HFFc6 (cell line): ENCODE measurements at places on chromosomes 3 and 15.

DNA sequence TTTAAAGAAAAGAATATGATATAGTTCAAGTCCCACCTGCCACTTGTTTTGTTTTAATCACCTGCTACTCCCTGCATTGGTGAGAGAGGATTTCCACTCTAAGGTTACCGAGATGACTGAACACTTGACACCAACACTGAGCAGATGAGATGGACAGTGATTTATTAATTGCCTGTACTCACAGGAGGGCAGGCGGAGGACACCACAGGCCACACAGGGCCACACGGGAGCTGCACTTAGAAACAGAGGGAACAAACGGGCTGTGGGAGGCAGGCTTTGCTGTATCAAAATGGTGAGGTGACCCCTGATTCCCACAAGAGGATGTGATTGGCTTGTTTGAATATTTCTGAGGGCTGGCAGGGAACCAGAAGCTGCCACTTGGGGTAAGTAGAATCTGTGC is 10.8 kb downstream of the MINAR1 start:
- DNase-seq, result no peak

GRCh38 chr3:114496874-114497273 is 203.0 kb downstream of the TIGIT start:
- DNase-seq, result peak; percentile 37

- no peak for DNase-seq
Measured at GRCh38 chr15:52199271-52199670, 8.1 kb upstream of the GNB5 start.

- DNase-seq, result peak; percentile 88
Measured at GRCh38 chr15:78075490-78076230, 1.9 kb downstream of the TBC1D2B start.

DNA sequence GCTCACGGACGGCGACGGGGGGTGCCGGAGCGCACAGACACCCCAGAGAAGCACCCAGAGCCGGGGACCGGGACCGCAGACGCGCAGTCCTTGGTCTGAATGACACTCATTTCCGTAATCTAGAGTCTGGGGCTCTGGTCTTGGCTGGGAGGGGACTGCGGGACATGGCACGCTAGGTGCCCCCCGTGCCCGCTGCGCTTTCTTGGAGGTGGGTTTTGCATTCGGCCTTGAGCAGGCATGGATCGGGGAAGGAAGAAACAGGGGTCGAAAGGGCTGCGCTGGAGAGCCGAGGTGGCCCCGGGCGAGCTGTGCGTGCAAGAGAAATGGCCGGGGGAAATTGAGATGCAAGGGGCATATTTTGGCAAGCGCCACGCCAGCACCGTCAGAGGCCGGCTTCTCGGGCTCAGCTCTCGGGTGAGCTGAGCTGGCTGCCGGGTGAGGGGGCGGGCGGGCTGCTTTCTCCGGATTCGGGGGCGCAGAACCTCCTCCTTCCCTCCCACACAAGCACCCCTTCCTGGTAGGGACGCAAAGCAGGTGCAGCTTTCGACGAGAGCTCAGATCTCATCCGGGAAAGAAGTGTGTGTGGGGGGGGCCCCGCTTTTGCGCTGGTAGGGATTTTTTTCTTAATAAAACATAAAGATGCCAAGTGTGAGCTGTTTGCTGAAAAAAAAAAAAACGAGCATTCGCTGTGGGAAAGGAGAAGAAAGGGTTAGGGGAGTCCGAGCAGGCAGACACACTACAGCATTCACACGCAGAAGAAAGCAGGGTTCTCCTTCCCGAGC is 963 bp upstream of the NTRK3 start:
- no peak for DNase-seq

DNA sequence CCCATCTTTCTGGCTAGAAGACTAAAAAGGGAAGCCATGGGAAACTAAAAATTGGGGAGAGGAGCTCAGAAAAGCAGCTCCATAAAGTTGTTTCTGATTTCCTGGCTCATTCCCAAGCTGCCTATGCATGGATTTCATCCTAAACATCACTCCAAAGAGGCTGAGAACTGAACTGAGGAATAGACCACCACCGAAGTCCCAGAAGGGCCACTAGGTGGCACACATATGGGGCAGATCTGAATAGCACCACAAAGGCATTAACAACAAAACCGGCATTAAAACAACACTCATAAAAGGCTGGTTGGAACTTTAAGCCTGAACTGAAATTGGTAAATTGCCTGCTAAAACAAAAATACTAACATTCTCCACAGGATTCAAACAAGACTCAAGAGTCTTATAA is 106.3 kb downstream of the PLD1 start:
- DNase-seq, result peak; percentile 26

- DNase-seq, result no peak
Measured at GRCh38 chr15:40121911-40122638, 13.4 kb upstream of the BMF start.

GRCh38 chr3:140223631-140224030 is 288.6 kb downstream of the CLSTN2 start:
- no peak for DNase-seq

DNA sequence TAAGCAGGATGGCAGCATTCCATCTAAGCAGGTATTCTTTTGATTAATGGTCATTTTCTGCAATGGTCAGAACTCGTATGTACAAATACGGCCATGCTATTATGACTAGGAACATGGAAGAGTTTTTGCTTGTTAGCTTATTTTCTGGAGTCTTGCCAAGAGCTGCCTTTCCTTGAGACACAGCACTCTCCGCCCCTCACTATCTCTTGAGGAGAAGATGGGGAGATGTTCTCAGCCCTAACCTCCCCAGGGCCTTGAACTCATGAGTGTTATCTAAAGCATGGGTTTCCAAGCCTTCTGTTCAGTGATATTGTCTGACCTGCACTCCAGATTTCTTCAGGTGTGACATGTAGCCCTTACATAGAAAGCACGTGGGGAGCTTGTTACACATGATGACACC is 65.9 kb upstream of the ACTC1 start:
- DNase-seq, result no peak

DNA sequence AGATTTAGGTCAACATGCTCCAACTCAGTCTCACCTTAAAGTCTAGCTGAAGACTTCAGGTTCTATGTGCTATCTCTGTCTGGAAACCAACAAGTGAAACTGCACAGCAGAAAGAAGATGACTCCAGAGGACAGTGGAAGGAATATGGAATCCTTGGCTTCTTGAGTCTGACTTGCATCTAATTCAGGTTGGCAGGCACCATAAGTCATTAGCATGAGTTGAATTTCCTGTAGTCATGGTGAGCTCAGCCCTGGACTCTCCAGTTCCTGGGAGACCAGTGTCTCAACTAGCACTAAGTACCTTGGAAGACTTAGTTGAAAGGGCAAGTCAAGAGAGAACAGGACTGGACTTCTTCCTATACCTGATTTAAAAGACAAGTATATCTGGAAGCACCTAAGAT is 129.7 kb downstream of the DTWD1 start:
- DNase-seq, result peak; percentile 3

DNA sequence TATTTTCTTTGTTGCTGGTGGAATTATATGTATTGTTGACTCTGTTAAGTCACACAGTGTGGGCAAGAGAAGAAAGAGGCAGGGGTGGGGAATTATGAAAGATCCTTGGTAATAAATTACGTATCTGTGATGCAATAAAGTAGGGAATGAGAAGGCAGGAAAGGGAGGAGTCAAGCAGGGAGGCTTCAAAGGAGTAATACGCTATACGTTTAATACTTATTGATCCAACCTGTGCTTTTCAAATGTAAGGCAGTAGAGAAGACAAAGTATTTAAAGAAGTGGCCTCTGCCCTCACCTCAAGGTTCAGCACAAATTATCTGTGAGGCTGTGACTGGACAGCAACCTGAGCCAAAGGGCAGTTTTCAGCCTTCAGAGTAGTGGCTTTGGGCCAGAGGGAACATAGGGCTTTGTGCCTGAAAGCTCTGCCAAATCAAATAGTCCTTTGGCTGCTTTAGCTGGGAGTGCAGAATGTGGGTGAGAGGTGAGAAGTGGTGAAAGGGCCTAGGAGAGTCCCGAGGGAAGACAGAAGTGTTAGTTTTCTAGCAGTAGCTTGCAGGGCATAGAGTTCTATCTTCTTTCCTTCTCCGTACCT is 1.2 kb upstream of the PLIN1 start:
- peak; percentile 40 for DNase-seq

- DNase-seq, result peak; percentile 75
Measured at GRCh38 chr15:29668120-29668602, 154.1 kb downstream of the TJP1 start.

DNA sequence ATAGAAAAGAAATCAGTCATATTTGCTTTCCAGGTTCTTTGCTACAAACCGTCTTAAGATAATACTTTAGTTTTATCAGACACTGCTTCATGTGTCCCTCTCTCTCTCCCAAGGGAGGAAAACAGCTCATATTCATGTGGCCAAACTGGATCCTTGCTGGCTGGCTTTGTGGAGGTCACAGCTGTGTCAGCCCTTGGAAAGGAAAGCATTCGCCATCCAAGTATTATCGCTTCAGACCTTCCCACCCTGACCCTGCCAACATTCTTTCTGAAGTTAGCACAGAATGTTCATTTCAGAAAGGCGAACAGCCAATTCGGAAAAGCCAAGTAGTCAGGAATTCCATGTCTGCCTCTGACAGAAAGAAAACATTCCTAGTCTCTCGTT is 213.6 kb downstream of the FEZF2 start:
- DNase-seq, result no peak

GRCh38 chr3:50606596-50606995 is 5.0 kb downstream of the CISH start:
- DNase-seq, result no peak

DNA sequence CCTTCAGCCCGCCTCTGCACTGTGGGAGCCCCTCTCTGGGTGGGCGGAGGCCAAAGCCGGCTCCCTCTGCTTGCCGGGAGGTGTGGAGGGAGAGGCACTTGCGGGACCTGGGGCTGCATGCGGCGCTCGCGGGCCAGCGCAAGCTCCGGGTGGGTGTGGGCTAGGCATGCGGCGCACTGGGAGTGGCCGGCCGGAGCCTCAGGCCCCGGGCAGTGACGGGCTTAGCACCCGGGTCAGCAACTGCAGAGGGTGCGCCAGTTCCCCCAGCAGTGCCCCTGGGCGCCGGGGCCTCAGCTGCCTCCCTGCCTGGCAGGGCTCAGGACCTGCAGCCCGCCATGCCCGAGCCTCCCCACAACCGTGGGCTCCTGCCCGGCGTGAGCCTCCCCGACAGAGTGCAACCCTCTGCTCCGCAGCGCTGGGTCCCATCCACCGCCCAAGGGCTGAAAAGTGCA is 98.9 kb upstream of the POU1F1 start:
- no peak for DNase-seq

- DNase-seq, result peak; percentile 50
Measured at GRCh38 chr3:159830523-159831154, 158.0 kb upstream of the IL12A start.

GRCh38 chr15:47951781-47952180 is 169.0 kb upstream of the SLC24A5 start:
- no peak for DNase-seq

- no peak for DNase-seq
Measured at GRCh38 chr3:133393691-133394474, 6.0 kb upstream of the BFSP2 start.

DNA sequence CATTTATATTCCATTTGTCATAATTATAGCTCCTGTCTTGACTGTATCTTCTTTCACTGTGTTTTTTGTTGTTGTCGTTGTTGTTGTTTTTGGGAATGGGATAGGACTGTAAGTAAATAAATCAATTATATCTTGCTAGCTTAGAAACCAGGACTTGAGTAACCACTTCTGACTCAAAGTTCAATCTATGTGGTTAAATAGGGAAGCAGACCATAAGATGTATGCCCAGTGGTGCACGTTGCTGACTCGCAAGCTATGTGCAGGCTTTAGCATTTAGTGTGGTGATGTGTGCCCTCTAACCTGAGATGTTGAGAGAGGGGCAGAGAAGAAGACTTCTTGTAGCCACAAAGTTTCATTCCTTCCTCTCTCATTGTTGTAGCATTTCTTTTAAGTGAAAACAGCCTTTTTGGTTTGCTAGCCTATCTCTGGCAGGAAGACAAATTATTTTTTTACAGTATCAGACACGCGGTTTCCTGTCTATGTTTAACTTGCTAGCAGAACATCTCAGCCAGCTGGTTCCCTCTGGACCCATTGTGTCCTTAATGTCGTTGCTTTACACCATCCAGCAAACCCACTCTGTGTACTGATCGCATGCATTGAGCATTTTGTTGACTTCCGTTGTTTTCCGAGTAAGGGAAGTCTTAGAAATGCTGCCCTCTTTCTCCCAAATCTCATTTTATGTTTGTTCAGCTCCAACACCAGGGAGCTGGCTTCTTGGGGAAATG is 52.1 kb downstream of the TGFBR2 start:
- DNase-seq, result peak; percentile 57
